ENCODE measurements at places on chromosomes 16 and 17.

GRCh38 chr16:63652091-63652490 is 1469.8 kb downstream of the CDH11 start:
- no peak for DNase-seq

DNA sequence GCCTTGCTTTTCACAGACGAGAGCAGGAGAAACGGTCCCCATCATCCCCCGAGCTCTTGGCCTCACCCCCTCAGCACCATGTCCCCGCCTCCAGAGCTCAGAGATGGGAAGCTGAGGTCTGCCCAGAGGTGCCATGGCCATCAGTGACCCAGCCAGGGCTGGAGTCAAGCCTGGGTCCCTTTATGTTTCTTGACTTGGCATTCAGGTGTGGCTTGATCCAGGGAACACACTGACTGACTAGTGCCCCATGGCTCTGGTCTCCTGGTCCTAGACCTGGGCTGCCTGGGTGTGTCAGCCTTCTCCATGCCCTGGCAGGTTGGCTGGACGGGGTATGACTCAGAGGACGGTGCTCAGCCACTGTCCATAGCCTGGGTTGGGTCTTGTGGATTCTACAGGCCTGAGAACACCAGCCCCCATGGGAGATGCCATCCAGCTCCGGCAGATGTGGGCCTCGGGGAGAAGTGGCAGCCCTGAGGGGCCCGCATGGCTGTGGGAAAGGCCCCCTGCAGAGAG is 54.2 kb downstream of the ZFPM1 start:
- DNase-seq, result no peak

- DNase-seq, result no peak
Measured at GRCh38 chr17:1915889-1916288, 86.1 kb downstream of the RPA1 start.

- no peak for DNase-seq
Measured at GRCh38 chr16:84239141-84239769, 557 bp downstream of the KCNG4 start.

DNA sequence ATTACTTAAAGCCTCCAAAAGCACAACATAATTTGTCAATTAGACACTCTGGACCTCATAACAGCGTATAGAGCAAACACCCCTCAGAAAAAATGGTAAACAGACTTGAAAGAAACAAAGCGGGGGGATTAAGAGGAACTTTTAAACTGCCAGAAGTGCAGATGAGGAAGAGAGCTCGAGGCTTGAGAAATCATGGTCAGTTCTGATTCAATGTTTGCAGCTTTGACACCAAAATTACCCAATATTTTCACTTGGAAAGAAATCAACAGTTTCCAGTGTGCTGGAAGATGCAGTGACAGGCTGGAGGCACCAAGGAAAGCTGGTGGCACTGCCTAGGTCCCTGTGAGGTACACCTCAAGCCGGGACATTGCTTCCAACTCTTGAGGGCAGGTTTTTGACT is 180.9 kb upstream of the TOX3 start:
- DNase-seq, result no peak

DNA sequence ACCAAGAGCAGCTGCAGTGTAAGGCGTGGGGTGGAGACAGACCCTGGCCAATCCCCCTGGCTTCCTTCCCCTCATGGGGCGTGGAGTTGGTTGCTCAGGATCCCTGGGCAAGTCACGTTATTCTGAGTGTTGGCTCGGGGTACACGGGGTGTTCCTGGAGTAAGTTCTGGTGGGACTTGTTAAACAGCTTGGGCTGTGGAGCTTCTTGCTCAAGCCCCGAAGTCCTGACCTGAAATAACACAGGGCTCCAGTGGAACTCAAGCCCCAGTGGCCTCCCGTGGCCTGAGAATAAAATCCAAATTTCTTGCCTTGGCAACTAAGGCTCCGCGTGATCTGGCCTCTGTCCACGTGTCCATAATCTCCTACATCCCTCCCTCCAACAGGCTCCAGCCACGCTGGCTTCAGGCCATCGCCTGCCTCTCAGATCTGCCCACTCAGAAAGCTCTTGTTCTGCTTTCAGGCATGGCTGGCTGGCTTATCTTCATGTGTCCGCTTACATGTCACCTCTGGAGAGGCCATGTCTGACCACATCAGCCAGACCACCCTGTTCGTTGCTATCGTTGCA is 49.3 kb upstream of the BCO1 start:
- DNase-seq, result no peak

GRCh38 chr16:54591816-54592246 is 305.2 kb upstream of the IRX3 start:
- no peak for DNase-seq

GRCh38 chr16:30628628-30629540 is 18.7 kb upstream of the ZNF689 start:
- peak; percentile 94 for DNase-seq

- DNase-seq, result no peak
Measured at GRCh38 chr17:19457830-19458271, 46.8 kb downstream of the RNF112 start.

GRCh38 chr17:68255731-68256538 is 8.1 kb downstream of the AMZ2 start:
- DNase-seq, result no peak

DNA sequence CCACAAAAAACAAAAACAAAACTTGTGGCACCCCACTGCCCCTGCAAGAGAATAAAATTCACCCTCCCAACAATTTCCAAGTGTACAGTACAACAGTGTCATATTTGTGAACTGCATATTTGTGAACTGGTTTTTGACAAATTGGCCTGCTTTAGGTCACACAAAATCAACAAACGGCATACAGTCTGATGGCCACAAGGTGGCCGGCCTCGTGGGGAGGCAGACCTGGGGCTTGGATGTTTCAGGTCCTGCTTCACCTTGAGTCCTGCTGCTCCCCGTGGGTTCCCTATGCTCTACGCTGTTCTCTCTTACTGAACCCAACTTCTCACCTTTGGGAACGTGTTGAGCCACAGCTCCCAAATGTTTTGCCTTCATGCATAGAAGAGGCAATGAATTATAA is 102.2 kb downstream of the CDK5R1 start:
- DNase-seq, result no peak

DNA sequence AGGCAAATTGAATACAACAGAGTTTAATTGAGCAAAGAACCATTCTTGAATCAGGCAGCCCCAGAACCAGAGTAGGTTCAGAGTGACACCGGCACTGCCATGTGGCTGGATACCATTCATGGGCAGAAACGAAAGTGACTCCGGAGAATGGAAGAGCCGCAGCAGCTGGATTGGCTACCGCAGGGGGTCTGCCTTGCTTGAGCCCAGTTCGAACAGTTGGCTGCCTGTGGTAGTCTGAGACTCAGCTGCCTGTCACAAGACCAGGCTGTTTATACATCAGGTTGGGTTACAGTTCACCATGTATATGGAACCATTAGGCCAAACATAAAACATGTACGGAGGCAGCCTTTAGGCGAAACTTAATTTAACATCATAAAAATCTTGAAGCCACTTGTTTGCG is 205.2 kb upstream of the CHMP6 start:
- no peak for DNase-seq

DNA sequence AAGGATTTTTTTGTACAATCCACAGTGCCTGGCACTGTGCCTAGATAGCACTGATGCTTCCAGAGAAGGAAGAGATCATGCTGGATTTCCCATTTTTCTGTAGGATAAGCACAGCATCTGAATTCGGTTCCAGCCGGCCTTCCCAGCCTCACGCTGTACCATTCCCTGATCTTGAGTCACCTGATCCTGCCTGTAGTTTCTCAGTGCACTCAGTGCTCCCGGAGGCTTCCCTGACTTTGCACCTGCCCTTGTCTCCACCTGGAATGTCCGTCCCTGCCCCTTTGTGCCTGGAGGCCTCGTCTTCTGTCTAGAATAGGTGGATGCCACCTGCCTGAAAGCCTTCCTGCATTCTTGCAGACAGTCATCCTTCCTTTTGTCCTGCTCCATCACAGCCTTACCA is 179.9 kb downstream of the CCDC182 start:
- no peak for DNase-seq

- no peak for DNase-seq
Measured at GRCh38 chr16:70657956-70658355, 11.6 kb downstream of the IL34 start.

- no peak for DNase-seq
Measured at GRCh38 chr17:31373150-31374093, 18.1 kb upstream of the RAB11FIP4 start.

DNA sequence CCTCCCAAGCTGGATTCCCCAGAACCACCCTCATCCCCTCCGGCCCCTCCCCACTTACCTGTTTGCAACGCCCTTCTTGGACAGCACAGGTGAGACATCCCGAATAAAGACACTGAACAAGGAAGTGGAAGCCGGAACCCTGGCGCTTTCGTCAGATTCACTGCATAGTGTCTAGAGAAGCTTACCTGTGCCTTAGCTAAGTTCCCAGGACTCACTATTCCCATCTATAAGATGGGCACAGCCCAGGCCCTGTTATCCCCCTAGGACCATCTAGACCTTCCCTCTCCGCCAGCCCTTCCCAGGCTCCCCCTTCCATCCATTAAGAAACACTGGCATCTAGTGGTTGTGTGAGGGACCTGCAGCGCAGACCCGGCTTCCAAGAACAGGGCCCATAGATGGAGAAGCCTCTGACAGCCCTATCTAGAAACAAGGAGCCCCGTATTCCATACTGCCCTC is 26.9 kb upstream of the RPL38 start:
- DNase-seq, result peak; percentile 15

- no peak for DNase-seq
Measured at GRCh38 chr16:1325261-1325660, 8.2 kb upstream of the BAIAP3 start.

GRCh38 chr17:30514895-30515596 is 37.8 kb downstream of the GOSR1 start:
- DNase-seq, result no peak

GRCh38 chr16:88539652-88540345 is 30.4 kb upstream of the ZC3H18 start:
- no peak for DNase-seq

DNA sequence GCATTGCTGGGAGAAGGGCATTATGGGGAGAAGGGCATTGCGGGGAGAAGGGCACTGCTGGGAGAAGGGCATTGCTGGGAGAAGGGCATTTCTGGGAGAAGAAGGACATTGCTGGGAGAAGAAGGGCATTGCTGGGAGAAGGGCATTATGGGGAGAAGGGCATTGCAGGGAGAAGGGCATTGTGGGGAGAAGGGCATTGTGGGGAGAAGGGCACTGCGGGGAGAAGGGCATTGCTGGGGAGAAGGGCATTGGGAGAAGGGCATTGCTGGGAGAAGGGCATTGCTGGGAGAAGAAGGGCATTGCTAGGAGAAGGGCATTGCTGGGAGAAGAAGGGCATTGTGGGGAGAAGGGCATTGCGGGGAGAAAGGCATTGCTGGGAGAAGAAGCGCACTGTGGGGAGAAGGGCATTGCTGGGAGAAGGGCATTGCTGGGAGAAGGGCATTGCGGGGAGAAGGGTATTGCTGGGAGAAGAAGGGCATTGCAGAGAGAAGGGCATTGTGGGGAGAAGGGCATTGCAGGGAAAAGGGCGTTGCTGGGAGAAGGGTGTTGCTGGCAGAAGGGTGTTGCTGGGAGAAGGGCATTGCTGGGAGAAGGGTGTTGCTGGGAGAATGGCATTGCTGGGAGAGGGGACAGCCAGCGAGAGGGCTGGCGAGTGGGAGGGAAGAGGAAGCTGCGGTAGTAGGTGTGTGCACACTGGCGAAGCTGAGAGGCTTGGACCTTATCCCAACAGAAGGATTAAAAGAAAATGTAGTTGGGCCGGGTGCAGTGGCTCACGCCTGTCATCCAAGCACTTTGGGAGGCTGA is 4.6 kb upstream of the PYDC1 start:
- DNase-seq, result no peak

DNA sequence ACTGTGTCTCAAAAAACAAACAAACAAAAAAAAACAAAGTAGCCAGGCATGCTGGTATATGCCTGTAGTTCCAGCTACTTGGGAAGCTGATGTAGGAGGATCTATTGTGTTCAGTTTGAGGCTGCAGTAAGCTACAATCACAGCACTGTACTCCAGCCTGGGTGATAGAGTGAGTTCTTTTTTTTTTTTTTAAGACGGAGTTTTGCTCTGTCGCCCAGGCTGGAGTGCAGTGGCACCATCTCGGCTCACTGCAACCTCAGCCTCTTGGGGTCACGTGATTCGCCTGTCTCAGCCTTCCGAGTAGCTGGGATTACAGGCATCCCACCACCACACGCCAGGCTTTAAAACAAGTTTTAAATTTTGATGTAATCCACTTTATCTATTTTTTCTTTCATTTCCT is 80.2 kb upstream of the STAC2 start:
- DNase-seq, result no peak

DNA sequence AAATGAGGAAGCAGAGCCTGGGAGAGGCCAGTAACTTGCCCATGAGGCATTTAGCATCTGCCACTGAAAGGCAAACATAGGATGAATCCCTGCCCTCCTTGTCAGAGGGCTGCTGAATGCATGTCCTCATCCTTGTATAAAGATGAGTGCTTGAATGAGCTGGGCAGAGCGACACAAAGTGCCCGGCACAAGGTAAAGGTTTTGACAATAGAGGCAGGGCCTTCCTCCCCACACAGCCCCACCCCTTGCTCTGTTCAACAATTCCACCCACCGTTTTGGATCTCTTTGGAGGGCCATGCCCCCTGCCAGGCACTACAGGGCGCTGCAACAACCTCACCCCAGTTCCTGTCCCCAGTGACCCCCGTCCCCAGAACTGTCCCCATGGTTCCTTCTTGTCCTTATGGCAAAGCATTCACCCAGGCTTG is 1.4 kb upstream of the KRT19 start:
- DNase-seq, result no peak

GRCh38 chr17:80856863-80857755 is 134.5 kb upstream of the CHMP6 start:
- no peak for DNase-seq

- no peak for DNase-seq
Measured at GRCh38 chr17:64273006-64273405, 9.9 kb upstream of the TEX2 start.

- no peak for DNase-seq
Measured at GRCh38 chr17:40251576-40251975, 32.5 kb downstream of the WIPF2 start.

DNA sequence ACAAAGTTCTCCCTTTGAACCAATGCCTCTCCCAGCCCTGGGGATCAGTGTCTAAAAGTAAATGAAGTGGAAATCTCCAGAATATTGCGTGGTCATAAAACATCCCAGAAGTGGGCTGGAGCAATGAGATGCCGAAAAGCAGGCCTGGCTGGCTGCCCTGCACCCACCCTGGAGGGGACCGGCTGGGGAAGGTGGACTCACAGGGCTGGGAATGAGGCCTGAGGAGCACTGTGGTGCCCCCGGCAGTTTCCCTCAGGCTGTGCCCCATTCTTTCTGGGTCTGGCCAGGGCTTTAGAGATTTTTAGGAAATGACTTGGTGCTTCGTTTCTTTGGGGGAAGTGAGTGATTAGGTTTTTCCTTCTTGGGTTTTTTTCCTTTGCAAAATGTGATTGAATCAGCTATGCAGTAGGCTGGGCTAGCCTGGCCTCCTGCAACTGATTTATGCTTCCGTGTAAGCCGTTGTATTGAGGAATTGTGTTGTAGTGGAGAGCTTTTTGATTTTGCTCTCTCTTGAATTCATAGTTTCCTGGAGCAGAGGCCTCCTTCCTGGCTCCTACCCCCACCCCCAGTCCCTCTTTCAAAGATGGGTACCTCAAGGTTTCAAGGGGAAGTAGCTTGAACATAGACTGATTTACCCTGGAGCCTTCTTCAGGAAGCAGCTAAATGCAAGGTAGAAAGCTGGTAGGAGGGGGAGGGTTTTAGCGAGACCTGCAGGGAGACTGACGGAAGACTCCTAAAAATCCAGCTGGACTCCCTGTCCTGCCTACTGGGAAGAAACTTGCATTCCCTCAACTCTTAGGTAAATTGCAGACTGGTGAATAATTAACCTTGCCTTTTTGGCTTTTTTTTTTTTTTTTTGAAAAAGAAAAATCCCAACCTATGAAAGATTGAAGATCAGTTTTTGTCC is 170.2 kb downstream of the RAB11FIP4 start:
- no peak for DNase-seq

- no peak for DNase-seq
Measured at GRCh38 chr17:64540118-64540776, 33.5 kb downstream of the CEP95 start.
